ENCODE measurements at places on chromosomes 2 and 18. TPM values are rescaled to one million over a fixed set of nuclear protein-coding genes. Genes with fewer than 3 reads are reported as not detected.

The GREB1 gene
- 0.63 TPM for total RNA-seq

The WDR75 gene
- total RNA-seq, result 50.3 TPM

The MEP1B gene
- not detected for total RNA-seq

The XDH gene
- total RNA-seq, result 0.06 TPM

The SAP130 gene
- 29.2 TPM for total RNA-seq

Data from T-cell (primary cell).